Right hindlimb (tissue), 1 donor: ENCODE measurements at places on chromosomes 12 and 14.

- DNase-seq, result no peak
These were observed 125.4 kb downstream of the DYRK2 start for GRCh38 chr12:67773896-67774295.

GRCh38 chr14:103728721-103729120, 13.1 kb downstream of the ZFYVE21 start:
- no peak for DNase-seq

GRCh38 chr14:100994756-100995330, 91.3 kb upstream of the RTL1 start:
- no peak for DNase-seq

DNA sequence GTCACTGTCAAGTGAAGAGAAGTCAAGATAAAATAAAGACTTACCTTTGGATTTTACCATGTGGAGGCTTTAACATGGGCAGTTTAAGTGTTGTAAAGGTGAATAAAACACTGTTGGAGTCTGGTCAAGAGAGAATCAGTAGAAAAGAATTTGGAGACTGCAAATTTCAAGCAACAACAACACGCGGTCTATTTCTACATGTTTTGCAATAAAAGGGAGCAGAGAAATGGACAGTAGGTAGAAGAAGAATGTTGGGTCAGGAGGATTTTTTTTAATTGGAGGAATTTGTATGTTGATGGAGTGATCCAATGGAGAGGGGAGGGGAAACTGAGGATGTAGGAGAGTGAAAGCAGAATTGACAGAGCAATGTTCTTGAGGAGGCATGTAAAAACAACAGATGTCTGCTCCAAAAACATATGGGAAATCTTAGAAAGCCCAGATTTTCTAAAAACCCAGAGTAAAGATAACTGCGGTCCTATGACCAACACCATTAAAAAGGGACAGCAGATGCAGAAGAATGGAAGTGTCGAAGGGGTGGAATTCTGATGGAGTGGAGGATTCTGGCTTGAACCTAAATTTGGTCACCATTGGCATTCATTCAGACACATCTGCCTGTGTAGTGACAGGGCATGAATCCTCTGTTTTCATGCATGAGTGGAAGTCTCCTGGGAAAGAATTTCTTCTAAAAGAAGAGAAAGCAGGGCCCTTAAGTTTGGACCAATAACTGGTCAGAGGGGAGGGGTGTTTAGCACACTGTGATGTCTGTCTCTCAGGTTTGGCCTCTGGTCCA, 68.0 kb upstream of the OSBPL8 start:
- no peak for DNase-seq

- no peak for DNase-seq
These were observed 66.5 kb upstream of the GZMB start for GRCh38 chr14:24700511-24700910.

GRCh38 chr12:110079477-110080400, 31.4 kb upstream of the C12orf76 start:
- no peak for DNase-seq

- DNase-seq, result no peak
These were observed 120.0 kb upstream of the SLC38A2 start for GRCh38 chr12:46492471-46493085.

DNA sequence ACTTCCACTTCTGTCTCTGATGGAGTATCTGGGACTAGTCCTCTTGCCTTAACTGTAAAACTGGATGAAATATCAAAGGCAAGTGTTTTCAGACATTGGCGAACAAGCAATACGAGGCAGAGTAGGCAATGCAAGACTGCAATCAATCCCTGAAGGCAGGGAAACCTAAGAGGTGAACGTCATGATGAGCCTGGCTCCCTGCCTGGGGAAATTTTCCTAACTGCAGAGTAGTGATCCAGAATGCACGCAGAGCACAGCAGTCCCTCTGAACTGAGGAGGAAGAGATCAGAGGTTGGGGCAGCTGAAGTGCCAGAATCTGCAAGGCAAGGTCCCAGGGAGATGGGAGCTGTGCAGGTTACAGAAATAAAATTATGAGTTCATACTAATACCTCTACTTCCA, 18.5 kb downstream of the BHLHE41 start:
- no peak for DNase-seq

DNA sequence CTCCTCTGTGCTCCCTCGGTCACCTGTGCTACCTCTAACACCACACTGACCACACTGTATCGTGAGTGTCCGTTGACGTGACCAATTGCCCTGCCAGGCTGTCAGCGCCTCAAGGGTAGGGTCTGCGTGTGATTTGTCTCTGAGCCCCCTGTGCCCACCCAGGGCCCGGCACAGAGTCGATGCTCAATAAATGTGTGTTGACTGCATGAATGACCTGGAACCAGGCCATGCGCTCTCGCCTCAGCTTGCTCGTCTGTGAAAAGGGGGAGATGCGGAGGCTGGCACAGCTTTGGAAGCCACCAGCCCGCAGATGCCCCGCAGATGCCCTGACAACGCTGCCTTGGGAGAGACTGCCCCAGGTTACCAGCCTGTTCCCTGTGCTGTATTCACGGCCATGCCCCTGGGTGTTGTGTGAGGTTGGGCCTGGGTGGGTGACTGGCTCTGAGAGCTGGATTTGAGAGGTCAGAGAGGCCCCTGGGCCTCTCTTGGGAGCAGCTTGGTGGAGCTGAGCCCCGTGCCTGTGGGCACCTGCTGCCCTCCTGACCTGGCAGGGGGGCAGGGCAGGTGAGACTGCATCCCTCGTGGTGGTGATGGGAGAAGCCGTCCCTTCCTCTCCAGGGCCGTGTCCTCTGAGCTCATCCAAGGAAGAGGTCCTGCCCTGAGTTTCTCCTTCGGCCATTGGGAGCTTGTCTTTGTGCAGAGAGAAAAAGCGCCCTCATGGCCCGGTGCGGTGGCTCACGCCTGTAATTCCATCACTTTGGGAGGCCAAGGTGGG, 43.2 kb downstream of the CYP46A1 start:
- DNase-seq, result peak; percentile 9

GRCh38 chr12:96658075-96658474, 168.7 kb downstream of the CFAP54 start:
- no peak for DNase-seq

- peak; percentile 91 for DNase-seq
These were observed at the start of gene PRPF40B for GRCh38 chr12:49623142-49623904. Gene PRPF40B (plus strand): TSS chr12:49623561. CDS start chr12:49623591, 30 bp downstream.

GRCh38 chr12:1453810-1454209, 140.6 kb downstream of the FBXL14 start:
- DNase-seq, result no peak

DNA sequence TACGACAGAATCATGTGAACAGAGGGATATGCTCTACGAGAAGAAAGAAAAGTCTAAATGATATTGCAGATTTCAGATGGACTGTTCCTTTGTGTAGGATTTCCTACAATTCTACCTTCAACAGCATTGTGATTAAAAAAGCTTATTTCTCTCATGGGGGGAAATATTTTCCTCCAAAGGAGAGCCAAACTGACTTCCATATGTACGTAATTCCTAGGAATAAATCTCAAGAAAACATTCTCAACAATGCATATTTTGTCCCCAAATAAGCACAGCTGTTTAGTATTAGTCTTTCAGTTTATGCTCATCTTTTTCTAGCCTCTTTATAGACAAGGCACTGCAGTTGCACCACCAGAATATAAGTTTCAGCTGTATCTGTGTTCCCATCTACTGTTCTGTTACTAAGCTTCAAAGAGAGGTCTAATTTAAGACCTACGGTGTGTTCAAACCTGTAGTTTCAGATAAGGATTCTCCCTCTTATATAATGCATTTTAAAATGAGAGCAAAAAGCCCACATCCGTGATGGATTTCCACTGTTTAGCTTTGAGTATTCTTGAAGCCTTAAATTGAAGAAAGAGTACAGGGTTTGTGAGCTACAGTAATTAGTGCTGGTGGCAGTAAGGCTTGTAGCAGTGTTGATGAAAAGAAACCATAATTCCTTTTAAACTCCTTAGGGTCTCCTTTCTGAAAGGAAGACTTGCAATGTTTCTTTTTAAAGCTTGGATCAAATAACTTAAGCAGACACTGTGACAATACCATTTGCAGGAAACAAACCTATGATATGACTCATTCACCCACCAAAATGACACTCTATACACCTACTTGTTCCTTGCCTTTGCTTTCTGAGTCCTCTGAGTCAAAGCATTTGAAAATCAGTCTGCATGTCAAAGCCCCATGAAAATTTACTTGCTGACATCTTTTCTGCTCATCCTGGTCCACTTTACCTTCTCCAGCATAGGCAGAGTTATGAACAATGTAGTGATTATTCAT, 754.1 kb downstream of the NOVA1 start:
- no peak for DNase-seq

DNA sequence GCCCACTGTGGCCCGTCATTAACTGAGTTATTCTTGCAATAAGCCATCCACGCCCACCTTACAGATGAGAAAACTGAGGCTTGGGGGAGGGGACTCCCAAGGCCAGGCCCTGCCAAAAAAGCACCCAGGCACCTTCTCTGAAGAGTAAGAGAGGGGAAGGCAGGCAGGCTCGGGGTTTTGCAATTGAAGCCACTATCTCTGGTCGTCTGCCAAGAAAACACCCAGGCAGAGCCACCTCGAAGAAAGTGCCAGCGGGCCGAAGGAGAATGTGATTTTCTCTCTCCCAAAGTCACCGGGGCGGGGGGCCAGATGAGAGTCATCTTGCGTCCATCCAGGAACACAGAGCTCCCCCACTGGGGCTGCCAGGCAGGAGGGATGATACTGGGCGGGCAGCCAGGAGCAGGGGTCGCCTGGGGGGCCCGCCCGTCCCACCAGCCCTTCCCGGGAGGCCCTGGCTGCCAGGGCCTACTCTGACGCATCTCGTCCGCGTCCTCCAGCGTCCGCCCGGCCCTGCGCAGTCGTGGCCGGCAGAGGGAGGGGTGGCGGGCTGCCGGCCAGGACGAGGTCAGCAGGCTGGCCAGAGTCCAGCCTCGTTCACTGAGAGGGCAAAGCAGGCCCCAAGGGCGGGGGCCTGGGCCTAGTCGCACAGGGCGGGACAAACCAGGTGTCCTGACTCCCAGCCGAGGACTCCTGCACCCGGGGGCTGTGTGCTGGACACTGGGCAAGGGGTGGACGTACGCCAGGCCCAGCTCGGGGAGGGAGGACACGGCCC, 74.3 kb downstream of the RFLNA start:
- peak; percentile 88 for DNase-seq

DNA sequence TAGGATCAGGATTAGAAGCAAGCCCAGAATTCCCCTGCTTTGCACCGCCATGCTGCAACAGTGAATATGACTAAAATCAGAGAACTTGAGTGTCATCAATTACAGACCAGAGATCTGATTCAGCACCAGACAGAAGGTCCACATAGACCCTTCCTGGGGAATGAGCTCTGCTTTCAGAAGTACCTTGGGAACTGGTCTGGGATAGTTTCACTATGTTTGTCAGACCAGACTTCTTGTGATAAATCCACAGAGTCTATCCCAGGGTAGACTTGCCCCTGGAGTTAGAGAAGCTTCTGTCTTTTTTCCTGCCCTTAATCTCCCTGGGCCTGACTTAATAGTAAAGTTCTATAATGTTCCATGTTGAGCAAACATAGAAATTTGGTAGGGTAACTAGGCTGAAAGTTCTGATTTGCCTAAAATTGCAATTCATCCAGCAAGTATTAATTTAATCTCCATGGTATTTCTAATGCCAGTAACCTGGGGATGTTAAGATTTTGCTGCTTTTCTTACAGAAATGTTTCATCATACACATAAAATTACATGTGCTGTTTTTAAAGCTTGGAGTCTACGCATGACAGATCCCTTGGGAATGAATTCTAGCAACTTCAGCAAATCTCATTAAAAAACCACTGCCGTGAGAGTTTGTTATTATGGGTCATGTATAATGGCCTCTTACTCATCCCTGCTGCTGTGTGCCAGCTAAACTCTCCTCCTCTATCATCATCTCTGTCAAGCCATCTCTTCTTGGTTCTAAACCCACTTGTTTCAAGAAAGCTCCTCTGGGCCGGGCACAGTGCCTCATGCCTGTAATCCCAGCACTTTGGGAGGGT, 61.3 kb upstream of the METAP2 start:
- no peak for DNase-seq
